ENCODE measurements at places on chromosomes 11 and 22.

GRCh38 chr11:119282495-119282894, 34.4 kb downstream of the MCAM start:
- peak; percentile 62 for DNase-seq

DNA sequence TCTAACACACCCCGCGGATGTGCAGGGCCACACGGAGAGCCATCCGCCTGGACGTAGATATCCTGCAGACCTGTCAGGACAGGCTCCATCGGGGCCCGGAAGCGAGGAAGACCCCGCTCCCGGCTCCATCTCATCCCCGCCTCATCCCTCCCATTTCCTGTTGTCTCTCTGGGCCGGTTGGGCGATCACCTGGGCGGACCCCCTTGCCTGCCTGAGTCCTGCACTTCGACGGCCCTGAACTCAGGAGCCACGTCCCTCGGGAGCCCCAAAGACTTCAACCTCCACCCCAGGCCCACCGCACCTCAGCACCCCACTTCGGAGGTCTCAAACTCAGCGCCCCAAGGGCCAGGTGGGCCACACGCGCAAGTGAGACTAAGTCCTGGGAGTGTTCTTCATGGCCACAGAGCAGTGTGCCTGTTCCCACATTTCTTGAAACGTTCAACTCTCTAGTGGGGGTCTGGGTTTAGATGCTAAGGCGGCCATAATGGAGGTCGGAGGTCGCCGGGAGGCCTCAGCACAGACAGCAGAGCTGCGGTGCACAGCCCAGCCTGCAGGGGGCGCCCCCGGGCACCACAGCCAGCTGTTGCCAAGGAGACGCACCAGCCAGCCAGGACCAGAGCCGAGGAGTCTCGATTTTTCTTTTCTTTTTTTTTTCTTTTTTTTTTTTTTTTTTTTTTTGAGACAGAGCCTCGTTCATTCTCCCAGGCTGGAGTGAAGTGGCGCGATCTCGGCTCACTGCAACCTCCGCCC, 26.0 kb upstream of the FADD start:
- DNase-seq, result peak; percentile 63

GRCh38 chr22:38097557-38098409, 12.7 kb downstream of the BAIAP2L2 start:
- peak; percentile 68 for DNase-seq

DNA sequence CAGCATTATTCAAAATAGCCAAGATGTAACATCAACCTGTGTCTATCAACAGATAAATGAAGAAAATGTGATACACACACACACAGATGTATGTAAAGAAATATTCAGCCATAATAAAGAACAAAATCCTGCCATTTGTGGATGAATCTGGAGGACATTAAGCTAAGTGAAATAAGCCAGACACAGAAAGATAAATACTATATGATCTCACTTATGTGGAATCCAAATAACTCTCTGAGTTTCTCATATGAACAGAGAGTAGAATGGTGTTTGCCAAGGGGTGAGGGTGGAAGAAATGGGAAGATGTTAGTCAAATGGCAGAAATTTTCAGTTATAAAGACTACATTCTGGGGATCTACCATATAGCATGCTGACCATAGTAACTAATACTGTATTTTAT, 224.2 kb downstream of the GUCY1A2 start:
- DNase-seq, result no peak

DNA sequence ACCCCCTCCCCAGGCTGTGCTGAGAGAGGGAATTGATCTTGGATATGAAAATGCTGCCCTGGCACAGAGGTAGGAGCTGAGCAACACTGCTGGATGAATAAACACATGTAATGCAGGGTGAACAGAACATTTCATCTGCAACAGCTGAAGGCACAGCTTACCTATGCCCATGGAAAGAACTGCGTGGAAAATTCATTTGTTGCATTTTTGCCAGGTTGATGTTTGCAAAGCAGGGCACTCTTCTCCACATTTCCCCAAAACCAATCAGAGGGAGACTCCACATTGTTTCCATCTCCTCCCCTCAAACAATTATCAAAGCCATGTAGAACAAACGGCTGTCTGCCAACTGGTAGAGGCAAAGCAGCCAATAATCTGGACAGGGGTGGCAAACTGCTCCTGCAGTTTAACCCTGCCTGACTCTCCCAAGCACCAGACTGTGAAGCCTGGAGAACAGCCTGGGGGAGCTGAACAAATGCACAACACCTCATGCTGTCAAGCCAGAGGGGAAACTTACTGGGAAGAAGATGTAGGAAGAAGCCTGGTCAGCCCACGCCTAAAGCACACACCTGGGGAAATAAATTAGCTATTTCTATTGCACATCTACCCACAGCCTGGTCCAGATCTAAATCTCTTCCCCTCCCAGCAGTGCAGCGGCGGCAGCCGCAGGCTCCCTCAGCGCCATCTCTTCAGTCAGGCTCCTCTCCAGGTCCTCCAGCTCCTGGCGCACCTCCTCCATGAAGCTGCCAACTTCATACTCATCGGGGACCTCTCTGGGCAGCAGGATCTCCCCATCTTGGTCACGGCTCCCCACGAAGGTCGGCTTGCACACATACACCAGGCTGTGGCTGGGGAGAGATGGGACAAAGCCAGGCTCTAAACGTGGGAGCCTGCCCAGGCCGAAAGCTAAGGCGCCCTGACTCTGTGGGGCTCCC, 44.3 kb downstream of the DKK3 start:
- no peak for DNase-seq

- no peak for DNase-seq
Measured at GRCh38 chr11:44322243-44322642, 12.3 kb upstream of the ALX4 start.

DNA sequence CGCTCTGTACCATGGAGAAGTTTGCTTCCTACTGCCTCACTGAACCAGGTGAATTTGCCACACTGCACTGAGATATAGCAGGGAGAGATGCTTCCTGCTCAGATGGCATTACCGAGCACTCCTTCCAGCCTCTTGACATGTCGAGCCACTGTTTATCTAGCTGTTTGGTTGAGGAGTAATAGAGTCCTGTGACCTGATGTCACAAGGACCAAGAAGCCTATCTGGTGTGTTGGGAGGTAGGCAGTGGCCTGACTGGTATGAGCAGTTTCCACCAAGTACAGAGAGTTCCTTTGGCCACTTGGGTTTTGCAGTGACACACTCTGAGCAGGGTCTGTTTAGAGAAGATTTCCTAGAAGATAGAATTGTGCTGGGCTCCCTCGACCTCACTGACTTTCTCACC, 5.2 kb downstream of the ACAD8 start:
- DNase-seq, result no peak

DNA sequence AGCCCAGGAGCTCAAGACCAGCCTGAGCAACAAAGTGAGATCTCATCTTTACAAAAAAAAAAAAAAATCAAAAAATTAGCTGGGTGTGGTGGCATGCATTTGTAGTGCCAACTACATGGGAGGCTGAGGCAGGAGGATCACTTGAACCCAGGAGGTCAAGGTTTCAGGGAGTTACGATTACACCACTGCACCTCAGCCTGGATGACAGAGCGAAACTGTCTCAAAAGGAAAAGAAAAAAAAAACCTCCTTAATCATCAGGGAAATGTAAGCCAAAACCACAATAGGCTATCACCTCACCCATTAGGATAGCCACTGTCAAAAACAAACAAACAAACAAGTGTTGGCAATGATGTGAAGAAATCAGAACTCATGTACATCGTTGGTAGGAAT, 13.4 kb downstream of the DGCR2 start:
- DNase-seq, result peak; percentile 36

GRCh38 chr11:10522921-10523320, 18.1 kb downstream of the RNF141 start:
- DNase-seq, result no peak

DNA sequence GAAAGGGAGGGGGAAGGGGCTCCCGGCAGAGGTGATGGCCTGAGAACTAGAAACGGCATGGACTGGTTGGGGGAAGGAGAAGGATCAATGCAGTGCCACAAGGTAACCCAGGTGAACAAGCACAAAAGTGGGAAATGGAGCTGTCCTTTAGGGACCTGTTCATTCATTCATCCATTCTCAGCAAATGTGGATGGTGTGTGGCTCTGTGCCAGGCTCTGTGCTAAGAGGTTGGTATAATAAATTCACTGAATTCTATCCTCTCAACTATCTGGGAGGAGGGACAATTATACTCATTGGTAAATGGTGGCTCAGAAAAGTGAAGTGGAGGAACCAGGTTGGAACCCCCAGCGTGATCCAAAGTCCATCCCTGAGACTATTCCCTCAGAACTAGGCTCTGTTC, 18.6 kb upstream of the ARAP1 start:
- no peak for DNase-seq

DNA sequence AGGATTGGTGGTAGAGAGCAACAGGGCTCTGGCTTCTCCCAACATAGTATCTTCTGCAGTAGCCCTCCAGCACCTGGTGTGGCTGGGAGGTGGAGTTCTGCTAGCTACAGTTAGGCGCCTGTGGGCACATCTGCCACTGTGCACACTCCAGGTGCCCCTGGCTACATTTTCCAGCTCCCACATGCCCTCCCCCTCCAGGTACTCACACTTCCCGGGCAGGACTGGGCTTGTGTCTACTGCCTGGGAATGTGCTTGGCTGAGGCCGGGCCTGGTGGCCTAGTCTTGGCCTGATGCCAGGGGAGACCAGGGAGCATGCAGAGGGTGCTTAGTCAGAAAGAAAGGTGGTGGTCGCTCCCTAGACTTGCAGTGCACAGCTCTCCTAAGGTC, 15.8 kb downstream of the PHLDB1 start:
- DNase-seq, result no peak

- DNase-seq, result no peak
Measured at GRCh38 chr11:123143476-123143875, 51.6 kb downstream of the CLMP start.

DNA sequence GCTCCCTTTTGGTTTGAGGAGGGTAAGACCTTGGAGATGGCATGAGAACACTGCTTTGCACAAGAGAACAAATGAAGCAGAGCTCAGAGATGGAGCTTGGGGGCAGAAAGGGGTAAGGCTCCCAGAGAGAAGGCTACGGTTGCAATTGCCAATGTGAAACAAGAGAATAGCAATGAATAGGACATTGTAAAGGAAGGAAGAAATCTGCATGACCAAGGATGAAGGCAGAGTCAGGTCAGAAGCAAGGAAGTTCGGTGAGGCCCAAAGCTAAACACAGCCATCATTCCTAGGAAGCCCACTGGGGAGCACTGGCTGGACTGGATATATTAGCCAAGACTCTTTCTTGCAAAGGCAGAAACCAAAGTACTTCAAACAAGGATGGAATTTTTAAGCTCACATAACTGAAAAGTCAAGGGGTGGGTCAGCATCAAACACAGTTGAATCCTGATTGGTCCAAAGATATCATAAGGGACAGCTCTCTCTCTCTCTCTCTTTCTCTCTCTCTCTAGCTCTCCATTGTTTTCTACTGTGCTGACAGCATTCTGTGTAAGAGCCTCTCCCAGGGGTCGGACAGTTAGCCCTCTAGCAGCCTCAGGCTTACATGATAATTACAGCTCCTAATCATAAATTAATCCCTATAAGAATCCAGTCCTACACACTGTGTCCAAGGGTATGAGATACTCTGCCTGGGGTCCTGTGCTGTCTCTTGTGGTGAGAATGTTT, 484.3 kb downstream of the SOX6 start:
- no peak for DNase-seq

GRCh38 chr11:62923601-62924411, 2.6 kb upstream of the CHRM1 start:
- DNase-seq, result no peak

- DNase-seq, result no peak
Measured at GRCh38 chr11:102523189-102523570, 7.4 kb downstream of the MMP7 start.

GRCh38 chr11:123349382-123349781, 80.7 kb upstream of the GRAMD1B start:
- DNase-seq, result no peak

DNA sequence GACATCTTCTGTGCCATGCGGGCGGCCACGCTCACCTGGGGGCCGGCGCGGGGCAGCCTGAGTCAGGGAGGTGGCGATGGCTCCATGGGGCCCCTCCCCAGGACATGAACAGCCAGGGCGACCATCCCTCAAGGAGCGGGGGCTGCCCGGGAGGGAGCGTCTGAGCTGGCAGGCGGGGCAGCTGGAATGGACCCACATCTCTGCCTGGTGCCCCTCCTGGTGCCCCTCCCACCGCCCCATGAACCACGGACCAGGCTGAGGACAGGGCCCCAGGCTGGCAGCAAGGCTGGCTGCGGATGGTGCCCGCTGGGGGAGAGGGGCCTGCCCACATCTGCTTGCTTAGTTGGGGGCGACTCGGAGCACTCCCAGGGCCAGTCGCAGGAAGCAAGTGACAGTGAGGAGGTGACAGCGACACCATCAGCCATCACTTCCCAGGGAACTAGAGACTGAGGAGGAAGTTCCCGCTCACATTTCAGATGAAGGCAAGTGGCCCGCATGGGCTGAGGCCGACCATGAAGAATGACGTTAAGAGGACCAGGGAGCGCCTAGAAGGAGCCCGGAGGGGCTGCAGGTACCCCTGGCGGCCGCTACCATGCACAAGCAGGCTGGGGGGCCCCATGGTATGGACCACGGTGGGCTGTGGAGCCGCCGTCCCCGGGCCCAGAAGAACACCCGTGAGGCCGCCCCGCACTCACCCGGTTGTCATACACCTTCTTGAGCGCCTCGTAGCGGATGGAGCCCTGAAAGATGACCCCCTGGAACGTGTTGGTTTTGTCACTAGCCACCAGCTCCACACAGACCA, 37.3 kb downstream of the KIAA0930 start:
- DNase-seq, result no peak

GRCh38 chr11:112248201-112248600, 12.5 kb downstream of the PLET1 start:
- DNase-seq, result no peak

DNA sequence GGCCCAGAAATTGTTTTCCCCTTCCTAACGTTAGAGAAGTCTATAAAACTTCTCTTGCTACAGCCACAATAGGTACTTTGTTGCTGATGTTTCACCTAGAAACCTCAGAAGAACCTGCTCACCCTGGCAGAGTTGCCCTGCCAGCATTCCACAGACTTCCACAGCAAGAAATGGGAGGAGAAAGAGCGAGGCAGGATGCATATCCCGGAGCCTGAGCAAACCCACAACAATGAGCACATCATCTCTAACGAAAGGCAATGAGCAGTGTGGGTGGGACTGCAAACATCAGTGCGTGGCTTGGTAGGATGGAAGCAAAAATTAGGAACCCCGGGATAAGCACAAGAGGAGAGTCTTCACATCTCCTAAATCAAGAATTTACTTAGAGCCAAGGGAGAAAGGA, 892.3 kb downstream of the OPCML start:
- no peak for DNase-seq

DNA sequence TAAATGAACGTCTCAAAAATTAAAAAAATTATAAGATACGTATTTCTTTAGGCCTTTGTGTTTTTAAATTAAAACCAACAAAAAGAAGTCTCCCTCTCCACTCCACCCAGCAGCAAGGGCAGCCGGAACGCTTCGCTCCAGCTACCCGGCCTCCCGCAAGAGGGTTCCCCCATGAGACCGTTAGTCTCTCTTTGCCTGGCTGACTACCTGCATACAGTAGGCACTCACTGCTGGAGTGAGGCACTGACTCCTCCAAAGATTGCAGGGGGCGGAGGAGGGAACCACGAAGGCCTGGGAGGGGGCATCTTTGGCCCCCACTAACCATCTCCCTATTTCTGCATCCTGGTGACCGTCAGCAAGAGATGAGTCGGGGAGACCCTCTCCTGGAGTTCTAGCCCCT, 10.1 kb downstream of the CBX6 start:
- DNase-seq, result no peak
